ENCODE measurements at places on chromosomes 7 and 10.
A peak's percentile ranks its signal among the peaks of the same experiment; 100 is the strongest.

DNA sequence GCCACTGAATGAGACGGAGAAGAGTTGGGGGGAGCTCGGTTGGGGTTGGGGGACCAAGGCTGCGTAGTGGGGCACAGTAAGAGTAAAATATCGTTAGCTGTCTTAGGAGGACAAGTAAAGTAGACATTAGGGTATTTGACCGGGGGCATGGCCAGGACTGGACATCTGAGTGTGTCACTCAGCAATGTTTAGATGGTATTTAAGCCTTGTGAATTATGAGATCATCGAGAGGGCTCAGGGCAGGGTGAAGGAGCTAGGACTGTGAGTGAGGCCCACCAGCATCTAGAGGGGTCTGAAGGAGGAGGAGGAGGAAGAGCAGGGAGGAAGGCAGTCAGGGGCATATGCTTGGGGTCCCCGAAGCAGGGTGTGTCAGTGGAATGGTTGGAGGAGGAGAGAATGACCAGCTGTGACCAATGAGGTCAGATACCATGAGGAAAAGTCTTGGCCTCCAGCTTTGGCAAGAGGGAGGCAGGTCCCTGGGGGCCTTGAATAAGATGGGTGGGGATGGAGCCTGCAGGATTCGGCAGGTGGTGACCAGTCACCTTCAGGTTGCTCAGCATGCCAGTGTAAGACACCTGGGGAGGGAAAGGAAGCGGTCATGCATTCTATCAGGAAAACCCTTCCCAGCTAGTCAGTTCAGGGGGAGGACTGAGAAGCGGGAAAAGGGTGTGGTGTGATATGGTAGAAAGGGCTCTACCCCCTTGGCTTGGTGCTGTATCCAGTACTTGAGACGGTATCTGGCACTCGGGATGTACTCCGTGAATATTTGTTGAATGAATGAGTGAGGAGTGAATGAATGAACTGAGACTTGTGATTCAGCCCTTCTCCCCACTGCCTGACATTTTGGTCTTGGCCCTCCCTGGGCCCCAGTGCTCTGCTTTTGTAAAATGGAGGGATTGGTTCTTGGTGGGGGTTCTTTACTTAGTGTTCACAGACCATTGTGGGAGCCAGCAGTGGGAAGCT lies 34.8 kb upstream of the SH2D4B start:
- no peak for DNase-seq
- peak overlapping the region; percentile 68 for H3K27ac ChIP-seq
- no peak overlapping the region for H3K4me3 ChIP-seq

DNA sequence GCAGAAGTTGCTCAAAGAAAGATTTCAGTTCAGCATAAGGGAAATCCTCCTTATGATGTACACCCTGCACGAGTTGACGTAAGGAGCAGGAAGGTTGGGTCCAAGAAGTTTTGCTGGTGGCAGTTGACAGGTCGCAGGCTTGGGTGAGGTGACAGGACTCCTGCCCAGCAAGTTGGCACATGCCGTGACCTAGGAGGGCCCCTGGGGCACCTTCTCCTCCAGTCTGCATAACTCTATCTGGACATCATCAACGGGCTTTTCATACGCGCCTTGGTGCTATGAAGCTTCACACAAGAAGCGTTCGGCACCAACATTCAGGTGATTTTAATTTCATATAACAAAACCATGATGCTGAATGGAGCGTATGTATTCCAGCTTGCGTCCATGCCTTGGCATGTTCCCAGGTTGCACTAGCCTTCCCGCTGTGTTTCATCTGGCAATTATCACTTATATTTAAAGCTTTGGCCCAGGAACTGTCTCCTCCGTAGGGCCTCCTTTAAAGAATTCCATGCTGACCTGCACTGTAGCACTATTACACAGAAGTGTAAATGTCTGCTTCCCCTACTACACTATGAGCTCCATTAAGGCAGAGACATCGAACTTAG lies 651.6 kb upstream of the FOXK1 start:
- H3K36me3 ChIP-seq = no peaks in the 10 kb centered on the region
- no peak overlapping the region for H3K4me3 ChIP-seq
- no peak overlapping the region for H3K27ac ChIP-seq
- H3K27me3 ChIP-seq = no peaks in the 10 kb centered on the region
- DNase-seq = no peak

DNA sequence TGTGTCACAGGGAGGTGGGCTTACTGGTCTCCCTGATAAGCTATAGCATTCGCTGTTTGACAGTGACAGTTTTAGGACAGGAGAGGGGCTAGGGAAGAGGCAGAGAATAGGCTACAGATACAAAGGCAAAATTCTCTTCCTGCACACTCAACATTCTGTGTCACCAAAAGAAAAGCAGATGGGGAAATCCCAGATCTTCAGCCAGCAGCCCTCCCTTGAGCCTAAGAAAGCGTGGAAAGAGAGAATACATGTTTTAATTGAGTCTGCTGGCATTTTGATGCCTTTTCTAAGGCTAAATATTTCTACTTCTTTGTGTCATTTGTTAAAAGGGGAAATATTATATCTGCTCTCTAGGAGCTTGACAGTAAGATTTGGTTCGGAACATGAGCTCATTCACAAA lies 247.0 kb downstream of the TRIL start:
- no peak for DNase-seq
- no peaks in the 10 kb centered on the region for H3K4me1 ChIP-seq
- no peak overlapping the region for H3K4me3 ChIP-seq
- H3K27ac ChIP-seq = no peak overlapping the region
- peaks cover 2% of the 10 kb centered on the region for H3K27me3 ChIP-seq

- H3K4me3 ChIP-seq = no peak overlapping the region
- no peak overlapping the region for H3K27ac ChIP-seq
- DNase-seq = no peak
- H3K36me3 ChIP-seq = no peaks in the 10 kb centered on the region
Observed at GRCh38 chr7:17408245-17408903, 109.9 kb downstream of the AHR start.

DNA sequence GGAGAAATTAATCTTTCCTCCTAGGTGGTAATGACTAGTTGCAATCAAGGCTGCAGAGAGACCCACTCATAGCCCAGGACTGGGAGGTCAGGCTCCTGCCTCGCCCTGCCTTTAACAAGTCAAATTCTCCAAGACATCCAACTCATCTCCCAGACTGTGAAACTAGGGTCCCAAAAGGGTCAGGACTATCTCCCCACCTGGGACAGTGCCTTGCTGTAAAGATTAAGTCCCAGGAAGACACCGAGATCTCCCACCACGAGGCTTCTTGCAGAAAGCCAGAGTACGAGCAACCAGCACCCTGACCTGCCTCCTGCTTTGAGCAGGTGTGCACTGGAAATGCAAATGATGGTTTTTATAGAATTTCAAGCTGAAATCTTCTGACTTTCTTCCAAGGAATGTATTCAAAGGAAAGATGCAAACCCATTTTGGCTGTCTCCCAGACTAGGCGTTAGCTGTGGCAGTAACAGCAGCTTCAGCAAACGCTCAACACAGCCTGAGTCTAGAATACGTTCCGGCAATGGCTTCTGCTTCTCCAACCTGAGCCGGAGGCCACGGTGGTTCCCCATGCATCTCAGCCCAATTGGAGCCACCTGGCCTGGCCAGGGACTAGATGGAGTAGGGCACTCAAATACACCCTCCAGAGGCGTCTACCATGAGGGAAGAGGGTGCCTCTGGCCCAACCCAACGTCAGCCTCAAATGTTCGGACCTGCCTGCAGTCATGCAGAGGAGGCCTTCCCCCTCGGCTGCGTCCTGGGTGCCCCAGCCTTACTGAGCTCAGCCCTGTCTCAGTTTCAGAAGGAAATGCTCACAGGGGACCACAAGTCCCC lies 170.4 kb downstream of the PRKAG2 start:
- no peak overlapping the region for H3K27ac ChIP-seq
- no peaks in the 10 kb centered on the region for H3K27me3 ChIP-seq
- DNase-seq = no peak
- no peaks in the 10 kb centered on the region for H3K36me3 ChIP-seq
- H3K4me1 ChIP-seq = peaks cover 2% of the 10 kb centered on the region
- H3K4me3 ChIP-seq = no peak overlapping the region

DNA sequence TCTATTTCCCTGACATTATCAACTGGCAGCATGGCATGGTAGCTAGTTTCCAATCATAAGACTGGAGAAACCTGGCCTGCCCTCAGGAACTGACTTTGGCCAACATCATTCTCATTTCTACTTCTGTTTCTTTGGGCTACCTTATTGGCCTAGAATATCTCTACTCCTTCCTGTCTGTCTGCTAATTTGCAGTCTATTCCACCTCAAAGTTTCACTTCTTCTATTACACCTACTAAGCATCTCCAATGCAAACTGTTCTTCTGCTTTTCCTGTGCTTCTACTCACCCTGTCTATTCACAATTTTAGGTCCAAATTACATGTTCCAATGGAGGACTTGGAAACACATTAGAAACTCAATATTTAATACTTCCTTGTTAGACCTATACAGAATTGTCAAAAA lies 65.6 kb downstream of the ZNF503 start:
- no peak overlapping the region for H3K4me3 ChIP-seq
- H3K27me3 ChIP-seq = peaks cover 1% of the 10 kb centered on the region
- DNase-seq = no peak
- no peaks in the 10 kb centered on the region for H3K36me3 ChIP-seq

DNA sequence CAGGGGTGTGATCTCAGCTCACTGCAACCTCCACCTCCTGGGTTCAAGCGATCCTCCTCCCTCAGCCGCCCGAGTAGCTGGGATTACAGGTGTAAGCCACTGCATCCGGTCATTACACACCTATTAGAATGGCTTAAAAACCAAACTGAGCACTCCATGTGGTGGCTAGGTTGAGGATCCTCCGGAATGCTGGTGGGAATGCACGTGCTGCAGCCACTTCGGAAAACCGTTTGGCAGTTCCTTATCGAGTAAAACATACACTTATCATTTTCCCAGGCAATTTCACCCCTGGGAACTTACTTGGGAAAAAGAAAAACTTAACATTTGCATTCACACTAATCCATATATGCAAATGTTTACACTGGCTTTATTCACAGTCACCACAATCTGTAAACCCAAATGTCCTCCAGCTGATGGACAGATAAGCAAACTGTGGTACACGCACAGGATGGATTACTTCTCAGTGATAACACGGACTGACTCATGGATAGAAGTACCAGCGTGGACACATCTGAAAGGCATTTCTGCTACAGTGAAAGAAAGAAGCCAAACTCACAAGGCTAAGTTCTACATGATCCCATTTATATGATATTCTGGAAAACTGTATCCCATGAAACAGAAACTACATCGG lies 20.4 kb downstream of the RFC2 start:
- H3K27ac ChIP-seq = no peak overlapping the region
- H3K27me3 ChIP-seq = no peaks in the 10 kb centered on the region
- no peak overlapping the region for H3K4me3 ChIP-seq
- H3K36me3 ChIP-seq = peaks cover 61% of the 10 kb centered on the region

DNA sequence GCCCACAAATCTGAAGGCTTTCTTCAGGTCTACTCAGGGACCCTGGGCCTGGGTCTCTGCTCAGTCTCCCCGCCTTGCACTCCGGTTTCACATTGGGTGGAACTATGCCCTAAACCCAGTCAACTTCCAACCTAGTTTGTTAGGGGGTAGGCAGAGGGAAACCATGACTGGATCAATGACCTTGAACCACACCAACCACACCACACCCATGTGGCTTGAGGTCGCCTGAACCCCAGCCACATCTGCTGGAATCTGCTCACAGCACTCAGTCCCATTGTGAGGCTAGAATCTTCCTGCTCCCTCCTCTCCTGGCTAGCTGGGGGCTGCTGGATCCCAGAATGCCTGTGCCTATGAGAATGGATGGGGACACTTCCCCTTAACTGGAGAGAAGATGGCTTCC lies 17.9 kb downstream of the RFC2 start:
- no peaks in the 10 kb centered on the region for H3K27me3 ChIP-seq
- H3K4me3 ChIP-seq = peak overlapping the region; percentile 61
- peak overlapping the region; percentile 55 for H3K27ac ChIP-seq

DNA sequence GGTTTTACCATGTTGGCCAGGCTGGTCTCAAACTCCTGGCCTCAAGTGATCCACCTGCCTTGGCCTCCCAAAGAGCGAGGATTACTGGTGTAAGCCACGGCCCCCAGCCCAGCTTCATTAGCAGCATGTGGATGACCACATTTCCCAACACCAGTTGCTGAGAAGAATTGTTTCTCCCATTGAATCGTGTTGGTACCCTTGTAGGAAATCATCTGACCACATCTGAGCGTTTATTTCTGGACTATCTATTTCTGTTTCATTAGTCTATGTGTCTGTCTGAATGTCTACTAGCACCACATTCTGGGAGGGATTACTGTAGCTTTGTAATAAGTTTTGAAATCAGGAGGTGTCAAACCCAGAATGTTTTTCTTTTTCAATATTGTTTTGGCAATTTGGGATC lies 89.6 kb downstream of the LCOR start:
- H3K27me3 ChIP-seq = no peaks in the 10 kb centered on the region
- peaks cover 8% of the 10 kb centered on the region for H3K4me1 ChIP-seq
- no peak overlapping the region for H3K4me3 ChIP-seq
- DNase-seq = no peak

- H3K27ac ChIP-seq = no peak overlapping the region
- H3K27me3 ChIP-seq = peaks cover 35% of the 10 kb centered on the region
- no peak overlapping the region for H3K4me3 ChIP-seq
- H3K36me3 ChIP-seq = no peaks in the 10 kb centered on the region
Observed at GRCh38 chr7:85184599-85185423, 2.0 kb downstream of the SEMA3D start.

DNA sequence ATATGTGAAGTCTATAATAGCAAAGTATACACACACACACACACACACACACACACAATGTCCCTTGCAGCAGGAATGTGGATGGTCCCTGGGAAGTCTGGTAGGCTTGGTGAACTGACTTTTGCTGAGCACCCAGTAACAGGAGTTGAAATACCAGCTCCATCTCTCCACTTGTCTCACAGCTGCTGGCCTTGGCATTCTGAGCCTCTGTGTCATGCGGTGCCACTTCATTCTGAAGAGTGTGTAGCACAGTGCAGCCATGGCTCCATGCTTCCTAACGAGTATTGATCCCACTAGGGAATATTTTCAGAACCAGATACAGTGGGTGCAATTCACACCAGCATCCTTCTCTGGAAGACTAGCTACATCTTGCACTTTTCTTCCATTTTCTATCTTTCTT lies 192.4 kb downstream of the ADARB2 start:
- H3K27me3 ChIP-seq = no peaks in the 10 kb centered on the region
- no peak overlapping the region for H3K27ac ChIP-seq
- H3K4me1 ChIP-seq = peaks cover under 1% of the 10 kb centered on the region
- no peak overlapping the region for H3K4me3 ChIP-seq
- no peak for DNase-seq

- no peak for DNase-seq
- no peaks in the 10 kb centered on the region for H3K36me3 ChIP-seq
- no peaks in the 10 kb centered on the region for H3K4me1 ChIP-seq
- H3K27ac ChIP-seq = no peak overlapping the region
Observed at GRCh38 chr7:67983486-67983885, 986.9 kb downstream of the TYW1 start.

GRCh38 chr10:119344381-119344780 lies 137.0 kb downstream of the GRK5 start:
- H3K27ac ChIP-seq = no peak overlapping the region
- H3K27me3 ChIP-seq = no peaks in the 10 kb centered on the region
- peaks cover 20% of the 10 kb centered on the region for H3K4me1 ChIP-seq
- peaks cover 35% of the 10 kb centered on the region for H3K36me3 ChIP-seq
- H3K4me3 ChIP-seq = no peak overlapping the region
- no peak for DNase-seq

GRCh38 chr10:21496343-21497176 lies 28.9 kb downstream of the SKIDA1 start:
- peaks cover 69% of the 10 kb centered on the region for H3K27me3 ChIP-seq
- peaks cover 19% of the 10 kb centered on the region for H3K4me1 ChIP-seq
- H3K27ac ChIP-seq = no peak overlapping the region
- no peaks in the 10 kb centered on the region for H3K36me3 ChIP-seq
- peak overlapping the region; percentile 80 for H3K4me3 ChIP-seq
- DNase-seq = peak; percentile 39
